ENCODE measurements at places on chromosomes 1 and 21.

GRCh38 chr1:86913399-86913895, 479 bp downstream of the SELENOF start:
- DNase-seq = peak; percentile 53

DNA sequence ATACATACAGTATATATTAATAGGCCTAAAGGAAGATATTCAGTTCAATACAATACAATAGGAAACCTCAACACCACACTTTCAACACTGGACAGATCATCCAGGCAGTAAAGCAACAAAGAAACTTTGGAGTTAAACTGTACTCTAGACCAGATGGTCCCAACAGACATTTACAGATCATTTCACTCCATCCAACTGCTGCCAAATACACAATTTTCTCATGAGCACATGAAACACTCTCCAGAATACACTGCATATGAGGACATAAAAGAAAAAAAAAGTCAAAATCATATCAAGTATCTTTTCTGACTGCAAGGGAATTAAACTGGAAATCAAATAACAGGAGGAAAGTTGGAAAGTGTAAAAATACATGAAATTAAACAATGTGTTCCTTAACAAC, 607.5 kb upstream of the BRINP3 start:
- no peak for DNase-seq

DNA sequence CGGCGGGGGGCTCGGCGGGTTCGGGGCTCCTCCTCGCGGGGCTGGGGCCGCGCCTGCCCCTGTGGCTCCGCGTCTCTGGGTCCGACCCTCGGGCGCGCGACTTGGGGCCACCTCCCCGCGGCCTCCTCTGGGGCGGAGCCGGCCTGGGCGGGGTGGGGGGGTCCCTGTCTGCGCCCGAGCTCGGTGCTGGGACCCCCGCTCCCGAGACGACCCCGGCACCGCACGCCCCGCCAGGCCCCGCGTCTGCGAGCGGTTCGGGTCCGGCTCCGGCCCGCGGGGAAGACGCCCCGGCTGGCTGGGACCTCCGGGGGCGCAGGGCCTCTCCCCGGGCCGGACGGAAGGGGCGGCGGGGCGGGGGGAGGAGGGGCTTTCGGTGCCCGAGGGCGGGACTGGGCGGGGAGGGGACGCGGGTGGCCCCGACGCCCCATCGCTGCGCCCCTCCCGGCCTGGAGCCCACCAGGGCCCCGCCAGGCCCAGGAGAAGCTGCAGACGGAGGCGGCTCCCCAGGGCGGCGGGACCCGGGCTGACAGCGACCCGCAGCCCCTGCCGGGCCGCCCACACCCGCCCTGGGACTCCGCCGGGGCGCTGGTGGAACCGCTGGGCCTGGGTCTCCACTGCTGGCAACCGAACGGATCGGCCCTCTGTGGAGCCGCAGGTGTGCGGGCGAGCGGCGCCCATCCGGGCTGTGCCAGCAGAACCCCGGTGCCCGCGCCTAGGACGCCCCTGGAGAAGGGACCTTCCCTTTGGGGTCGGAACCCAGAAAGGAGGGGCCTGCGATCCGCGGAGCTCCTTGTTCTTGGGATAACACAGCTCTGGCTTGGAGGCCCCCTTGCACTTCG, 610 bp downstream of the COL6A2 start:
- DNase-seq = peak; percentile 39

DNA sequence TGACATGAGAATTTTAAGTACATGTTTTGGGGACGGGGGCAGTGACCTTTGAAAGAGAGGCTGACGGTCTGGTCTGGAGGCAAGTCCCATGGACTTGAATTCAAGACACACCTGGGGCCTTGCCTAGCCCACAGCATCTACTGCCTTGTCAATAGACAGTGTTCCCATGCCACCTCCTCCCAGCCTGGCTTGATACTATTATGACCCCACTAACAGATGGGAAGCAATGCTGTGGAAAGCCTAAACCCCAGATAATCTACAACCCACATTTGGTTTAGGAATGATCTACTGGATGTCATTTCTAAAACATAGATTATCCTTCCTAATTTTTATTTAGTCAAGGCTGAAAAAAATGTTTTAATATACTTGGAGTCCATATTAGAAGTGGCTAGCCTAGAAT, 17.8 kb upstream of the NFASC start:
- DNase-seq = no peak

All from activated T-cell treated with anti-CD3 and anti-CD28 coated beads, Interleukin-2, amount 50 U/mL, for 72 hours (primary cell).